Mucosa of gallbladder (tissue), 1 donor: ENCODE measurements at places on chromosomes 7 and 10.
A peak's percentile ranks its signal among the peaks of the same experiment; 100 is the strongest.

DNA sequence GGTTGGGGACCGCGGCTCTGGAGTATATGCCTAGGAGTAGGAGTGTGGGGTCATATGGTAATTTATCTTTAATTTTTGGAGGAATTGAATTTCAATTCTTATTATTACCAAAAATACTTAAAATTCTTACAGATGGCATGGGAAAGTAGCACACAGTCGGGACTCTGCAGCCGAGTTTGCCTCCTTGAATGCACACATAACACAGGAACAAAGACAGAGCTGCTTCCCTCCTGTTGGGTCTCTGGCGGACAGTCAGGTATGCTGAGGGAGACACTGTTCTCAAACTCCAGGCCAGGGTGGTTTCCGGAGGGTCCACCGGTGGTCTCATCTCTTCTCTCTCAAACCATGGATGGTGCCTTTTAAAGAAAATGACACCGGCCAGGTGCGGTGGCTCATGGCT lies 32.7 kb downstream of the GRIFIN start:
- DNase-seq: no peak

DNA sequence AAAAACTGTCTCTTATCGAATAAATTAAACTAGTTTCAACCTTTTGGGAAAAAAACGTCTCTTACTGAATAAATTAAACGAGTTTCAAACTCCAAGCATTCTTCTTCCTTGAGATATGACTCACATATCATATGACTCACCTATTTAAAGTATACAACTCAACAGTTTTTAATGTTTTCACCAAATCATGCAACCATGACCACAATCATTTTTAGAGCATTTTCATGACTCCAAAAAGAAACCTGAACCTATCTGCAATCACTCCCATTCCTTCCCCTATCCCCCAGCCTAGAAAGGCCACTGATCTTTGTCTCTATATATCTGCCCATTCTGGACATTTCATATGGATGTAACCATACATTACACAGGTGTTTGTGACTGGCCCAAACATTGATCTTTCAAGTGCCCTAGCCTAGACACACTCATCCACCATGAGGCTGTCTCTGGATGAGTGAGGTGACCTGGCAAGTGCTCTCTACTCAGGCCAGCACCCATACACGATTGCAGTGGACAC lies 115.3 kb downstream of the PIP4K2A start:
- no peak for DNase-seq

DNA sequence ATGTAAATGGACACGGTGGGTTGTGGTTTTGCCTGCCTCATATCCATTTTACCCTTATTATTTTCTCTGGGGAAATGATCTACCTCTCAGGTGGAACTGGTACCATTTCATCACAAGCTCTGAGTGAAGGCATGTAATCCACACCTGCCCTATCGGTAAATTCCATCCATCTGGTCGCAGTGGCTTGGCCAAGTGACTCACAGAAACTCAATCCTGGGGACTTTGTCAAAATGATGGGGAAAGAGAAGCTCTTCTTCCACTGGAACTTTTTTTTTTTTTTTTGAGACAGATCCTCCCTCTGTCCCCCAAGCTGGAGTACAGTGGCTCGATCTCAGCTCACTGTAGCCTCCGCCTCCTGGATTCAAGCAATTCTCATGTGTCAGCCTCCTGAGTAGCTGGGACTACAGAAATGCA lies 48.2 kb upstream of the ANKRD1 start:
- DNase-seq: no peak

GRCh38 chr7:32020551-32021159 lies 49.6 kb downstream of the PDE1C start:
- no peak for DNase-seq

GRCh38 chr7:140899883-140900282 lies 24.8 kb downstream of the BRAF start:
- no peak for DNase-seq

DNA sequence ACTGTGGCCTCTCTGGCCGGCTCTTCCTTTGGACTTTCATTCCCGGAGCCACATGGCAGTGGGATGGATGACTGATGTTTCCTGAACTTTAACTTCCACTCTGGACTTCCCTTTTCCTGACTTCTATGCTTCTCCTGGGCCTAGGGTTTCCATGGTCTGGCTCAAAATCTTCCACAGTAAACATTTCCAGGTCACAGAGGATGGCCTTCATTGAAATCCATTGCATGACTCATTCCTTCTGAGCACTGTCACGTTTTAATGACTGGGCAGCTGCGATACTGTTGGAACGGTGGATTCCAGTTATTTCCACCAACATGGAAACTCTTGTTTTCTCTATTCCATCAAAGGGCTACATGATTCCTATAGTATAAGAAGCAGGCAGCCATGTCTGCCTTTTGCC lies 24.4 kb upstream of the ZNF273 start:
- DNase-seq: peak; percentile 8

DNA sequence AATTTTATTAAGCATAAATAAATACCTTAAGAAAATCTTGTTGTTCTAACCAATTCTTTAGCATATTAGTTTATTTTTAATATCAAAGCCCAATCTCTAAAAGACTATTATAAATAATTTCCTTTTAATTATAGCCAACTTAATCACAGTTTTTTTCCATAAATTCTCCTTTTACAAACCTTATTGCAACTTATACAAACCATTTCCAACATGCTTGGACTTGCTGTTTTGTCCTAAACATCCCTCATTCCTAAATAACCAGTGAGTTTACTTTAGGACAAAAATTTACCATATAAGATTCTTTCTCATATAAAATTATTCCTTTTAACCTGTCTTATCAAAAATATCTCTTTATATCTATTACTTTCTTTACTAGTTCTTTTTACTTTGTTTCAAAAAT lies 25.2 kb upstream of the LSM8 start:
- no peak for DNase-seq

GRCh38 chr10:91690996-91691676 lies 58.3 kb upstream of the PPP1R3C start:
- DNase-seq: no peak

GRCh38 chr7:130982160-130982638 lies 248.2 kb upstream of the KLF14 start:
- DNase-seq: no peak

DNA sequence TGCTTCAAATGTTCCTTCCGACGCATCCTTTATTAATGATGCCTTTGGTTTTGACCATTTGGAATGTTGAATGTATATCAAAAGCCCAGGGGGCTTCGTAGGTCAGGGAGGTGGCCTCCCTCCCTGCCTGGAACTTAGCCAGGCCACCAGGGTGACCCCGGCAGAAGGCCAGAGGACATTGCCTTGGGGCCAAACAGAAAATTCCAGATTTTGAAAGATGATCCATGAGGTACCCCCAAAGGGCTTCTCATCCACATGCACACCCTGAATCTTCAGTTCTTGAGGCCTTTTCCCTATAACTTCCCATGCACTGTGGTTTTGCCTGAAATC lies 171.7 kb downstream of the ADAM12 start:
- no peak for DNase-seq

- DNase-seq: no peak
These were observed 62.2 kb upstream of the USP6NL start for GRCh38 chr10:11673346-11674280.

GRCh38 chr10:44416021-44416771 lies 31.3 kb upstream of the CXCL12 start:
- DNase-seq: no peak

DNA sequence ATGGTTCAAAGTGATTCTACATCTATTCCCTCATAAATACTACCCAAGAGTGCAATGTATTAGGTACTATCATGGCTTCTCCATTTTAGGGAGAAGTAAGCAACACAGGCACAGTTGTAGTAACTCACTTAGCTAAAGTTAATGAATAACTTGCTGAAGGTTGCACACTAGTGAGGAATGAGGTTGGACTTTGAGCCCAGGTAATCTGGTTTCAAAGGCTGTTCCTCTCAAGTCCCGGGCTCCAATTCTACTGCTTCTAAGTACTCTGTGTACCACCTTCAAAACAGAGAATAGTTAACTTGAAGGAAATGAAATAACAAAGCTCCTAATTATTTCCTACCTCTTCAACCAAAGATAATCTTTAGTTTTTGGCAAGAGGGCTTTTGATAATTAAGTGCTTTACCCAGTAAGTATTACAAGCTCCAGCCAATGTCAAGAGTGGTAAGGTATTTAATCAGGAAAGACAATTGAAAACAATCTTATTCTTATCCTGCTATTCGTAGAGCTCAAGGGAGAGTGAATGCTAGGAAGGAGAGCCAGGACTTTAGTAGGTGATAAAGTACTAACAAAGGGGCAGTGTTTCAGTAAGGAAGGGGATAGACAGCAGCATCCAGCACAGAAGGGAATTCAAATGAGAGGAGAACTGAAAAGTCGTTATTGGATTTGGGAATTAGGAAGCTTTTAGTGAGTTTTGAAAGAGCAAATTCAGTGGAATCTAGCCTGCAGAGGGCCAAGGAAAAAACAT lies 158.2 kb upstream of the PTPRZ1 start:
- peak; percentile 62 for DNase-seq

GRCh38 chr7:116142850-116143249 lies 67.5 kb upstream of the TES start:
- no peak for DNase-seq

GRCh38 chr10:1101946-1102345 lies 45.8 kb downstream of the WDR37 start:
- no peak for DNase-seq

GRCh38 chr10:104028146-104028545 lies 57.5 kb downstream of the COL17A1 start:
- DNase-seq: no peak

DNA sequence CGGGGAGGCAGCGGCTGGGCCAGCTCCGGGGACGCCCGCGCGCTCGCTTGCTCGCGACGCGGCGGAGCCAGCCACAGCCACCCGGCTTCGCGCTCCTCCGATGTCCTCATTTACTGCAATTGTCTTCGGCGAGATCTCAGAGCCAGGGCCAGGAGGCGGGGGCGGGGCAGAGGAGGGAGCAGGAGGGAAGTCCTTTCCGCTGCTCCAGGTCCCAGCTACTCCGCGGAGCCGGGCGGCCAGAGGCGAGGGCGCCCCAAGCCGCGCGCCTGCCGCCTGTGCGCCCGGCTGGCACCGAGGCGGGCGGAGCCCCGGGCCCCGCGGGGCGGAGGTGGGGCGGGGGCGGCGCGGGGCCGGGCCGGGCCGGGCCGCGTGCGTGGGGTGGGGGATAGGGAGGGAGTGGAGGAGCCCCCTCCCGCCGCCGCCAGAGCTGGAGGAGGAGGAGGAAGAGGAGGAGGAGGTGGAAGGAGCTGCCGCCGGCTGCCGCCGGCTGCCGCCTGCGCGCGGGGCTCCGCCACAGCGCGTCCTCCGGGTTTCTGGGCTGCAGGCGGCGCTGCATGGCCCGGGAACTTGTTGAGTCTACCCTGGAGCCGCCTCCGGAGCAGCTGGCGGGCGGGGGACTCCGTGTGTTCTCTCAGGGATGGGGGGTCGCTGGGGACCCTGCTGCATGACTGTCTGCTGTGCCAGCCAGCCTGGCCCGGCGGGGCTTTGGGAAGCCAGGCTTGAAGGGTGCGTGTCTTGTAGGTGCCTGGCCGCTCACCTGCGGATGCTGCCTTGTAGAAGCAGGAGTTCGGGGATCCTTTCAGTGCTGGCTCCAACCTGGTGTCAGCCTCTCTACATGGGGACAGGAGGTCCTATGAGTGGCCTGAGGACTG lies at the start of gene INSYN2A:
Gene INSYN2A (minus strand): TSS at position 310 of the 872 bp plus-strand sequence. CDS start 20,196 bp downstream, outside the sequence.
- no peak for DNase-seq

DNA sequence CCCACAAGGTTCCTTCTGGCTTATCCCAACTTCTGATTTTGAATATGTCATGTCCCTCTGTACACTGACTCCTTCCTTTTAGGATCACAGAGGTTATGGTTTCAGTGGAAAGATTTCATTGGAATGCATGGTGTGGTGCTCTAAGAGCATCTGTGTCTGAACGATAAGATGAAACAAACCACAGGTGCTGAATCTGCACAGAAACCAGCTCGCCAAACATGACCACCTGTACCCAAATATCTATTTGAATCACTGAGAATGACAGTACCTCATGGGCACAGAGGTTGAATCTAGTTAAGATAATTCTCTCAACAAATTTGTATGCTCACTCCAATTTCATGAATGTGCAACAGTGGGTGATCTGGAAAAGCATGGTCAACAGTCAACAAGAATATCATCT lies 105.3 kb downstream of the DGKI start:
- DNase-seq: no peak

GRCh38 chr7:82444220-82444909 lies 788 bp upstream of the CACNA2D1 start:
- no peak for DNase-seq

DNA sequence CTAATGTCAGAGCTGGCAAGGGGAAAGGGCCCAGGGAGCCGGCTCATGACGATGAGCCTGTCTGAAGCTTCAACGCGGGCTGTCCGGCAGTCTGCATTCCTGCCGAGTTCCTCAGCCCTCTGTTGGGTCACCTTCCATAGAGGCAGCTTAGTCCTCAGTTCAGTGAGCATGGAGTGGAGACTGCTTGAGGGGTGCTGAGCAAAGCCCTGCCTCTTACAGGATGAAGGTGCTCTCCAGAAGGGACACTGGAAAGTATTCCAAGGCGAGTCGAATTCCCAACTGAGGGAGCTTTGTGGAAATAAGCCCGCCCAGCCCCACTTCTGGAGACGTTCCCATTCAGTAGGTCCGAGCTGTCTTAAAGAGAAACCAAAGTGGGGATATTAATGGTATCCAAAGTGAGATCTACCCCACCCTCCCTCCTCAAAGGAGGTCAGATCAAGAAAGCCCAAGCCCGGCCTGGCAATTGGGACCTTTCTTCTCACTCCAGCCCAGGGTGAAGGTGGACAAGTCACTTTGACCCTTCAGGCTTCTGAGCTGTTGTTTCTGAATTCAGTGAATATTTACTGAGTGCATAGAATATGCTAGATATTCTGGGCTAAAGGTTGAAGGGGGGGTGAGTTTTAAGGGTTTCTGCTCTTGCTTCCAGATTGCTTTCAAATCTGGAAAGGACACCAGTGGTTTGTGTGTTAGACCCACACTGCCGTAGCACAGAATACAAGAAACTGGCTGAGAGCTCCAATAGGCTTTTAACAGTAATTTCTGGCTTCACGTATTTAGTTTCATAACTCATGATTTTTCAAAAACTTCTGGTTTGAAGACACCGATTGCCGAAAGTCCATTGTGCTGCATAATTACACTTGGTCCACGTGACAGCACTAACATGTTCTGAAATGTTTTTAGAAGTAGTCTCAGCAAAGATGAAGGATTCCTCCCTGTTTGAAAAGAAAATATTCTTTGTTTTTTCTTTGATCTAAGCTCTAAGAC lies 3.5 kb downstream of the EGFR start:
- no peak for DNase-seq

- no peak for DNase-seq
These were observed 14.6 kb downstream of the VOPP1 start for GRCh38 chr7:55557666-55558188.
